MV-4-11 (cell line): ENCODE measurements at places on chromosomes 2 and 18.

DNA sequence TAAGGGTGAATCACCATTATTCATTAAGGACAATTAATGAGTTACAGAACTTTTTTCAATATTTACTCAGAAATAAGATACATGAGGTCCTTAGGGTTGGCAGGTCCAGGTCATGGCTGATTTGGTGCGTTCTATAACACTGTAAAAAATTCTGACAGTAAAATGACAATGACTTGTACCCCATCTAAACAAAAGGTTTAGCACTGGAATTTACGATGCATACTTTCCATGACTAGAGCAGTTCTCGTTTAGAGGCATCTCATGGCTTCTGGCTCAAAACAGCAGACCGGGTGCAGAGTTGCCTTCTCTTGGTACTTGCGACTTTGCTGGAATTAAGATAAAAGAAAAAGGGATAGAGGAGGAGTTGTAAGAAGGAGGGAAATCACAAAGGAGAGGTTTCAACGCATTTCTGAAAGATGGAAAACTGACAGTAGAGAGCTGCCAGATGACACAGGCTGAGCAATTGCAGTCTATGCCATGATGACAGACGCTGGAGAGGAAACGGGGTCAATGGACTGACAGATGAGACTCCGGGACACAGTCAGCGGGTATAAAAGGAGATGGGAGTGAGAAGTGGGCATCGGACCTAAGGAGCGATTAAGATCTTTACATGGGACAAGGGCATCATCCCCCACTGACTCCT is 4.1 kb upstream of the CYS1 start:
- no peak for DNase-seq

DNA sequence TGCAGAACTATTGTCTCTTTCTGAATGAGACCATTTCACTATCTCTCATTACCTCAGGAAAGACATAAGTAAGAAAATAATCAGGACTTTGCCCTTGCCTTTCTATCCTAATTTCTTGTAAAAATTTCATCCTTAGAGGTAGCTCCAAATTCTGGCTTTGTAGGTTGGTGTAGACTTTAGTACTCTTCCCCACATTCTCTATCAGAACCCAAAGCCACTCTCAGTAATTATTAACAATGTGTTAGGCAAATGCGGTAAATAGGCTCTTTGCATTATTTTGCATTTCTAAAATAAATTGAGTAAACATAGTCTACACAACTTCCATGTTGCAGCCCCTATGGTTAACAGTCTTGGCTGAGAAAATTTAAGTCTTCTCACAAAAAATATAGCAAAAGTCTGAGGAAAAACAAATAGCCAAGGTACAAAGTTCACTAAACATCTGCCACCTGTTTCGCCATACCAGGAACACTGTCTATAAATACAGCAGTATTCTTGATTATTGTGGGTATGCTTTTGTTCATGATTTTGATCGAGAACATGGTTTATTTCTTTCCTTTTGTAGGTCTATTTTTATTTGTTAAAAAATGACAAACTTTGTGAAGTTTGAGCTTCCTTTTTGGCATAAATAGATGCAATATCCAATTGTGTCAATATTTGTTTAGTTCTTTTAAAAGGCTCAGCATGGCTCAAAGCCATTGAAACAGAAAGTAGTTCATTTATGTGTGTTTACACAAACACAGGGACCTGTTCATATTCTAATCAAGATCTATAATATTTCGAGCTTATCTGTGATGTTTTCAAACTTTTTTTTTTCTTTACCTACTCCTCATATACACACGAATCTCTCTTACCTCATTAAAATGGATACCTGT is 1061.5 kb downstream of the CNTNAP5 start:
- DNase-seq = no peak

DNA sequence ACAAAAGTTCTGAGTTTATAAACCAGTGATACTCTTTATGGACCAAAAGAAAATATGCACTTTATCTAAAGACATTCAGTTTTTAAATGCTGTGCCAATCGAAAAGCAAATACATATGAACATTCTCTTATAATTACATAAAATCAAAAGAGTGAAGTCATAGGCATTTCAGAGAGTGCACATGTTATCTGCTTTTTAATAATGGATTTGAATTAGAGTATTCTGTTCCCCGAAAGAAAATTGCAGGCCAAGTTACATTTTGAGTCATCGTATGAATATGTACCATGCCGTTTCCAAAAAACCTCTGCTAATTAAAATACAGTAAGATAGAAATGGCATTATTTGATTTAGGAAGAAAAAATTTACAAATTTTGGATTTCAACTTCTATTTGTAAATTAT is 565.7 kb downstream of the ZEB2 start:
- DNase-seq = no peak

GRCh38 chr18:37964885-37965571 is 399.4 kb upstream of the CELF4 start:
- no peak for DNase-seq

- DNase-seq = peak; percentile 54
These were observed 134.9 kb upstream of the ZFP36L2 start for GRCh38 chr2:43361286-43361685.

GRCh38 chr2:152630466-152630865 is 86.8 kb downstream of the PRPF40A start:
- no peak for DNase-seq

GRCh38 chr18:12520442-12520992 is 112.8 kb downstream of the PRELID3A start:
- no peak for DNase-seq
